ENCODE measurements at places on chromosomes 16 and 17. TPM values are rescaled to one million over a fixed set of nuclear protein-coding genes. Genes with fewer than 3 reads are reported as not detected.
A peak's percentile ranks its signal among the peaks of the same experiment; 100 is the strongest.

DNA sequence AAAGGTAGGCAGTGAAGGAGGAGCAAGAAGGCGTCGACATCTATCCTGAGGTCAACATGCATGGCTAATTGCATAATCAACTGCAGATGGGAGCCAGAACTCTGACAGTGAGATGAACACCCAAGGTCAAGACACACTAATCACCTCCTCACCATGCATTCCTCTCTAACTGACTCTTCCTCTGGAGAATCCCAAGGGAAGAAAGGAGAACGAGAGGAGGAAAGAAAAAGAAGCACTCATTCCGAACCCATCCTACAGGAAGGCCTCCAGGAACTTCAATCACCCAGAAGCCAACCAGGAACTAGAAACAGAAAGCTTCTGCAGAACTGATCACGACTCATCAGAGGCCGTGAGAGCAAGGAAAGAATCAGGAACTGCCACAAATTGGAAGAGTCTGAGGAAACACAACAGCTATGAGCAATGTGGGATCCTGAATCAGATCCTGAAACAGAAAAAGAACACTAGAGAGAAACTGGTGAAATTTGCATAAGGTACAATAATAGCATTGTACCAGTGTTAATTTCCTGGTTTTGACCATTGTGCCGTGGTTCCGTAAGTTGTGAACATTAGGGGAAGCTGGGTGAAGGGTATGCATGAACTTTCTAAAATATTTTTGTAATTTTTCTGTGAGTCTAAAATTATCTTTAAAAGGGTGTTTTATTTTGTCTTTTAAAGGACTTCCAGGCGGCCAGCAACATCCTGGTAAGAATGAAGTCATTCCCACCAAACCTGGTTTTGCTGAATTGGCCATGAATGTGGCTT is 10.0 kb upstream of the BEAN1 start:
- H3K4me1 ChIP-seq = no peaks in the 10 kb centered on the region
- no peak for DNase-seq
- no peak overlapping the region for H3K27ac ChIP-seq
- peaks cover 18% of the 10 kb centered on the region for H3K27me3 ChIP-seq
- no peak overlapping the region for H3K4me3 ChIP-seq

- no peak overlapping the region for H3K4me3 ChIP-seq
- H3K27ac ChIP-seq = no peak overlapping the region
- H3K36me3 ChIP-seq = no peaks in the 10 kb centered on the region
- no peak for DNase-seq
- H3K4me1 ChIP-seq = peaks cover 9% of the 10 kb centered on the region
- H3K27me3 ChIP-seq = no peaks in the 10 kb centered on the region
These were observed 15.7 kb upstream of the WFDC1 start for GRCh38 chr16:84278968-84279367.

GRCh38 chr16:72291531-72291981 is 119.6 kb upstream of the PMFBP1 start:
- no peaks in the 10 kb centered on the region for H3K4me1 ChIP-seq
- no peak for DNase-seq
- no peaks in the 10 kb centered on the region for H3K27me3 ChIP-seq
- no peaks in the 10 kb centered on the region for H3K36me3 ChIP-seq
- peak overlapping the region; percentile 3 for H3K27ac ChIP-seq

RAC3 gene
- 33.6 TPM for total RNA-seq

MT1G gene
- not detected for total RNA-seq

PPP1R27 gene
- 0.35 TPM for total RNA-seq

Data from mesothelial cell of epicardium (in vitro differentiated cells).